ENCODE measurements at places on chromosomes 4 and X.

GRCh38 chr4:97900229-97900628 lies 243.0 kb downstream of the STPG2 start:
- DNase-seq = no peak

- no peak for DNase-seq
Measured at GRCh38 chr4:87150498-87151261, 69.7 kb downstream of the KLHL8 start.

- no peak for DNase-seq
Measured at GRCh38 chrX:24396236-24396930, 35.9 kb downstream of the SUPT20HL1 start.

GRCh38 chr4:188783175-188783574 lies 643.9 kb downstream of the TRIML1 start:
- no peak for DNase-seq

DNA sequence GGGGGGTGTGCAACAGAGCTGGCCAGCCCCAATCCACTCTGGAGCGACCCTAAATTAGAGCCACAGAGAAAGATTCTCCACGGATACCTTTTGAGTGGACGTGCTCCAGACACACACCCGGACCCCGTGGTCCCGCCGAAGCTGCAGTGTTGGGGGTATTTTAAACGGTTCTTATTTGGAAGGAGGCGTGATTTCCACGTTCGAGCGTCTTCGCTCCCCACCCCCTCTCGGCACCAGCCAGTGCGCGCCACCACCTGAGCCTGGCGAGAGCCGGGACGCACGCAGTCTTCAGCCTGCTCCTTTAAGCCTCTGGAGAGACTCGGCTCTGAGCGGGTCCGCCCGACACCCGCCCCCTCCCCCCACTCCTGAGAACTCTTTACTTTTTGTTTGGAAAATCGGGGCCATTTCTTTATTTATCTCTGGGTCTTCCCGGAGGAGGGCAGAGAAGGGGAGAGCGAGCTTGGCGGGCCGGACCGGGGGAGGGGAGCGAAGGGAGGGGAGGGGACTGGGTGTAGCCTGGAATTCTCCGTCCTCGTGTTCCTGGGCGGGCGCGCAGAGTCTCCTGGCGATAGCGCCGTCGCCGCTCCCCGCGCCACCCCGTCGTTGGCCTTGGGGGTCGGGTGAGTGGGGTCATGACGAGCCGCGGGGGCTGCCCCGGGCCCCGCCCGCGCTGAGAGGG lies 668 bp upstream of the PTCHD1 start:
- DNase-seq = no peak

Data from vagina (tissue), 2 donors.